ENCODE measurements at places on chromosomes 4 and X.
A peak's percentile ranks its signal among the peaks of the same experiment; 100 is the strongest.

DNA sequence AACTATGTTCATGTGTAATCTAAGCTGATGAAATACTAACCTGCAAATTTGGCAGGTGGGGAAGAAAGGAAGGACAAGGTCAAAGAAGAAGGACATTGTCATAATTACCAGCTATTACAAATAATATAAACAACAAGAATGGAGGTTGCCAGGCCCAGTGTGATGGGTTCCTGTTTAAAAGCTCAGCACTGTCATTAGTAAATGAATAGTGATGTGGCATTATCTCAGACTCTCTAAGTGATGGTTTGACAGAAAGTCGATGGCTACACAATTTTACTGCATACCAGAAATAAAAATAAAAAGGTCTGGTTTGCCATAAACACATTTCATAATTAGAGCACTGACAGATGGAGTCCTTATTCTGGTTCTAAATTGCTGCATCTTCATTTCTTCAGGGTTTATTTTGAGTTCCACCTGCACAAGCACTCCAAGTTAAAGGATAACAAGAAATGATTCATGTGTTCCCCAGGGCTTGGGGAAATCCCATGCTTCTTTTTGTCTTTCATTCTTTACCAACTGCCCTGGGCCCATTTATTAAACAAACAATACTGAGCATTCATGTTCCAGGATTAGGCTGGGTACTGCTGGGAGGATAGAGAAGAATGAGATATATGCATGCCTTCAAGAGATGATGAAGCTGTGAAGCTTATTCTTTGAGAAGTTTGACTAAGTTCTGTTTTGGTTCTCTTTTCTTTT lies 367.8 kb upstream of the RASGEF1B start:
- DNase-seq = no peak

GRCh38 chr4:169305173-169305572 lies 34.4 kb upstream of the SH3RF1 start:
- no peak for DNase-seq

DNA sequence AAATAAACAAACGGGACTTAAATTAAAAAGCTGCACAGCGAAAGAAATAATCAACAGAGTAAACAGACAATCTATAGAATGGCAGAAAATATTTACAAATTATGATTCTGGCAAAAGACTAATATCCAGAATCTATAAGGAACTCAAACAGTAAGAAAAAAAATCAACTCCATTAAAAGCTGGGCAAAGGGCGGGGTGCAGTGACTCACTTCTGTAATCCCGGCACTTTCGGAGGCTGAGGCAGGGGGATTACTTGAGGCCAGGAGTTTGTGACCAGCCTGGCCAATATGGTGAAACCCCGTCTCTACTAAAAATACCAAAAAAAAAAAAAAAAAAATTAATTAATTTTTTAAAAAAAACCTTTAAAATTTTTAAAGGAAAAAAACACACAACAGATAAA lies 109.0 kb downstream of the ATP11C start:
- DNase-seq = no peak

DNA sequence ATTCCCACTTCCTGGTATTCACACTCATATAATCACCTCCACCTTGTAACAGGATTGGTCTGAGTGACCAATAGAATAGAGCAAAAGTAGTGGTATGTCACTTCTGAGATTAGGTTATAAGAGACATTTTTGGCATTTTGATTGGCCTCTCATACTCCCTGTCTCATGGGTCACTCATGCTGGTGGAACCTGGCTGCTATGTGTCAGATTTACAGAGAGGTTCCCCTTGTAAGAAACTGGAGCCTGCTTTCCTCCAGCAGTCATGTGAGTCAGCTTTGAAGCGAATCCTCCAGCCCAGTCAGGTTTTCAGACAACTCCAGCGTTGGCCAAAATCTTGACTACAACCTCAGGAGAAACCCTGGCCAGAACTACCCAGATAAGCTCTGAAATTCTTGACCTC lies 2.6 kb upstream of the OTUD4 start:
- DNase-seq = no peak

- no peak for DNase-seq
These were observed 532.9 kb upstream of the FTHL17 start for GRCh38 chrX:31604629-31605221.

DNA sequence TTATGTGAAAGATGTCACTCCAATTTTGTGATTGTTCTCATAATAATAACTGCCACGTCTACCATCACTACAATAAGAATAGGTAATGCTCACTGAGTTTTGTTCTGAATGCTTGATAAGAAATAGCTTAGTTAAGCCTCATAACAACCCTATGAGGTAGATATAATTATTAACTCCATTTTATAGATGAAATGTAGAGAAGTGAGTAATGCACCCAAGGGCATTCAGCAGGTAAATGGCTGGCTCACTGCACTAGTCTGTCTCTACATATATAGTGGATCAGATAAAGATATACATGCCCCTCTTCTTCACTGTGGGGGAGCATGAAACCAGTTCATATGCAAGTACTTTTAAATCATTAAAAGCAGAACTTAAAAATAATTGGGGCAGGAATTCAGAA lies 65.8 kb upstream of the SLC4A4 start:
- DNase-seq = no peak

GRCh38 chr4:31727030-31727429 lies 1006.9 kb downstream of the PCDH7 start:
- no peak for DNase-seq

DNA sequence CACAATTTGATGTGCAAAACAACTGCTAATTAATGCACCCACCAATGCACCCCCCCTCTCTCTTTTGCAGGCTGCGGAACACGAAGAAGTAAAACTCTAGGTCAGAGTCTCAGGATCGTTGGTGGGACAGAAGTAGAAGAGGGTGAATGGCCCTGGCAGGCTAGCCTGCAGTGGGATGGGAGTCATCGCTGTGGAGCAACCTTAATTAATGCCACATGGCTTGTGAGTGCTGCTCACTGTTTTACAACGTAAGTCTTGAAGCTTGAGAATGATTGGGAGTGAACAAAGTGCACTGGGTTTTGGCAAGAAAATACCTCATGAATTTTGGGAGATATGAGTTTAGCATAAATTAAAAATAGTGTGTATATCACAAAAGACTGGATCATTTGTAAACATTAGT lies 28.9 kb downstream of the TMPRSS11E start:
- DNase-seq = no peak

- DNase-seq = no peak
These were observed 7.1 kb upstream of the TMEM35A start for GRCh38 chrX:101071582-101071981.

GRCh38 chr4:186151499-186151898 lies 39.9 kb upstream of the CYP4V2 start:
- no peak for DNase-seq

DNA sequence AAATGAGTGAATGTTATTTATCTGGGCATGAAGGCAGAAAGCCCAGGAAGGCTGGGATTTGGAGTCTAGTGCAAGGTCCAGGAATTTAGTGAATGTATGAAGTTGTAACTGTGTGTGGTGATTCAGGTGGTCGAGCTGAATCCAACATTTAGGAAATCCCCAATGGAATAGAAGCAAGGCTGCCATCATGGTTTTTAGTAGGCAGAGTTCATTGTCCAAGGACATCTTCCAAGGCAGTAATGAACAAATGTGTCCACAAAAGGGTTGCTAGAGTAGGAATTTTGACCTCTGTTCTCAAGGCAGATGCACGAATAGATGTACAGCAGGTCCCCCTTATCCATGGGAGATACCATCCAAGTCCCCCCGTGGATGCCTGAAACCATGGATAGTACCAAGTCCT lies 42.9 kb upstream of the ACSL1 start:
- DNase-seq = no peak

DNA sequence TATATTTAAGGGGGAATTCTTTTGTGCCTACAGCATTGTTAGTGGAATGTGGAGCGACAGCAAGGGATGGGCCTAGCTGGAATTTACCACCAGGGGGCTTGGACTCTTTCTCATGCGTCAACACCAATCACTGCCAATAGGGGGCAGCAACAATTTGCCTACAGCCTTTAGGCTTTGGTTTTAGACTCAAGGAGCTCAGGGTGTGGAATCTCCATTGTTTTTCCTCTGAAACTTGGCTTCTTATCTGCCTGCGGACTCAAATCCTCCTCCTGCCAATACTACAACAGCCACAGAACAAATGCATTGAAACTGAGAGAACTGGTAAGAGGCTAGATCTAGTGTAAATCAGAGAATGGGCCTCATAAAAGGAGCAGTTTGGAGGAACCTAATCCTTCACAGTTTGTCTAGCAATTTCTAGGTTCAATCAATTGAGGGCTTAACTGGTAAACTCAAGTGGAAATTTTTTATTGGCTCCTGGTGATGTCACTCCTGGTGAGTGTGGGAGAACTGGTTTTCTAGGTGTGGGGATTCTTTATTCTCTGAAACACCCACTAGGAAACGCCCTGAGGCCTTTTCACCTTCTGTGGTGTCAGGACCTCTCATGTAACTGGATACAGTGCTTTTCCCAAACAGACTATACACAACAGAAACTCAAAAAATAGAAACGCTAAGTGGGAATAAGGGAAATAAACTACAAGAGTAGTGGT lies 27.9 kb upstream of the TMSB4X start:
- peak; percentile 58 for DNase-seq

GRCh38 chr4:80035336-80035735 lies 37.7 kb downstream of the ANTXR2 start:
- no peak for DNase-seq

DNA sequence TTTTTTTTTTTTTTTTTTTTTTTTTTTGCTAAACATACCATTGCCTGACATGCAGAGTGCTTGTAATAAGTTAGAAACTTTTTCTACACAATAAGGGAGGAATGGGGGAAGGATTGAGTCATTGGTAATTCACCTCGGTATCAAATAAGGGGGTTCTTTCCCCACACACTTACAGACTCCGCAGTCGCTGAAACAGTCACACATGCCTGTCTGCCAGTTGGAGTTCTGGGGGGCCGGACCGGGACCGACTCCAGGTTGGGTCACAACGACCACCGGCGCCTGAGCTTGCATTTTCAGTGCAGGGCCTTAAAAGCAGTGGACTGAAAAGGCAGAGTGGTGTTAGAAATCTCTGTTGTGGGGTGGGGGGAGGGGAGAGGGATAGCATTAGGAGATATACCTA lies 6.9 kb downstream of the PLAC8 start:
- no peak for DNase-seq

DNA sequence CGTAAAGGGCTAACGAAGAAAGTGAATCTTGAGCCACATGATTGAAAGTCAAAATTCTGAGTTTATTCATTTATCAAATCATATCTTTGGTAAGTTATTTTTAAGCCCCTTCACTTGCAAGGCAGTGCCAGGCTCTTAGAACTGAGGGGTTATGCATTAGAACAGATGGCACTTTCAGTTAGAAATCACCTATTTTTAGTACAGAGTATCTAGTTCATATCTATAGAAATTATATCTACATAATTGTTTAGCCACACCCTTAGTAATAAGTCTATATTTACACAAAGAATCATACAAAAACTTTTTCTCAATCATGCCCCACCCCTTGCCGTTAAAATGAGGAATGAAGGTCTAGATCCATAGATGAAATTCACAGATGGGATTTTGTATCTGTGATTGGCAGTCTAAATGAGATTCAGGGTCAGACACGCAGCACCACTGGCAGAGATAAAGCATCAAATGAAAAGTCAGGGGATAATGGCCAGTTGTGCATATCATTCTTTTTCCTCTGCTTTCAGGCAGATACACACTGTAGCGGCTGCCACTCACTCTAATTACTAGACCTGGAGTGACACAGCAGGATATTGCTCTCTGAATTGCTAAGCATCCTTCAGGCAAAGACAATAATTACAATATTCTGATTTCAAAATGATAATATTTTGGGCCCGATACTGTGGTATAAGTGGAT lies 440.5 kb downstream of the MAPK10 start:
- DNase-seq = no peak

DNA sequence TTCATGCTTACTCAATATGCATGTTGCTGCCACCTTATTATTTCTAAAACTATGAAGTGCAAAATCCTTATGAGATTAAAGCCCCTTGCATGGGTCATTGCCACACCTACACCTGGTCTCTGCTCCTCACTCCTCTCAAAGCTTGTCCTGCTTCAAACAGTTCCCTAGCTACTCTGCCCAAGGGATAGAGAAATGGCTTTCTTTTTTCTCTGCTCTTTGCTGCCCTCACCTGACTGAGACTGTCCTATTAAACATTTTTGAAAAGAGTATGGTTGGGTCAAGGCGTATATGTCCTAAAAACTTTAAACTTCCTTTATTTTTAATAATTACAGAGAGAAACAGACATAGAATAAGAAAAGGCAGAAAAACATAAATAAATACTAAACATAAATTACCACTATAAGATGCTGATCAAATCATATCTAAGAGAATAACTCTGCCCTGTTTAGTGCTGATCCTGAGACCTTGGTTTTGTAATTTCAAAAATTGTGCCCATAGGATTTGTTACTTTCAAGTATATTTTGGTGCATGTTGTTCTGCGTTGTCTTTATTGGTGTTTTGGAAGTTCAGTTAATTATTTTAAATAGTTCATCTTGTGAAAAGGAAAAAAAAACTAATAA lies 704.9 kb upstream of the PABPC4L start:
- no peak for DNase-seq

DNA sequence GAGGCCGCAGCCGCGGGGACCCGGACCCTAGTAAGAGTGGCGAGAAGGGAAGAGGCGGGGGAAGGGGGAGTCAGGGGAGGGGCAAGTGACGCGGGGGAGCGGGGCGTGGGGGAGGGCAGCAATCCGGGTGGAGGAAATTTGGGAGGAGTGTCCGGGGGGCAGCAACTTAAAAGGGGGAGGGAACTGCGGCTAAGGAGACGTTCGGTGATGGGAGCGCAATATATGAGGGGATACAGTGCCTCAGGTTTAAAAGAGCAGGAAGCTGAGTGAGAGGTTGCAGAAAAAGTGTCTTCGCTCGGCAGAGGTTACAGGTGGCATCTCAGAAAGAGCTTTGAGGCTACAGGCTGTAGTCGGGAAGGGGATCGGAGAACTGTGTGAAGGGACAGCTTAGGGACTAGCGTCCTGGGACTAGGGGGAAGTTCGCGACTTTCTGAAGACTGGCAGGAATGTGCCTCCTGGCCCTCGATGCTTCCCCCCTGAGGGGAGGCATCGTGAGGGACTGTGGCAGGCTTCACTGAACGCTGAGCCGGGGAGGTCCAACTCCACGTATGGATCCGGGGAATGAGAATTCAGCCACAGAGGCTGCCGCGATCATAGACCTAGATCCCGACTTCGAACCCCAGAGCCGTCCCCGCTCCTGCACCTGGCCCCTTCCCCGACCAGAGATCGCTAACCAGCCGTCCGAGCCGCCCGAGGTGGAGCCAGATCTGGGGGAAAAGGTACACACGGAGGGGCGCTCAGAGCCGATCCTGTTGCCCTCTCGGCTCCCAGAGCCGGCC lies 519 bp downstream of the FOXO4 start:
- DNase-seq = no peak

DNA sequence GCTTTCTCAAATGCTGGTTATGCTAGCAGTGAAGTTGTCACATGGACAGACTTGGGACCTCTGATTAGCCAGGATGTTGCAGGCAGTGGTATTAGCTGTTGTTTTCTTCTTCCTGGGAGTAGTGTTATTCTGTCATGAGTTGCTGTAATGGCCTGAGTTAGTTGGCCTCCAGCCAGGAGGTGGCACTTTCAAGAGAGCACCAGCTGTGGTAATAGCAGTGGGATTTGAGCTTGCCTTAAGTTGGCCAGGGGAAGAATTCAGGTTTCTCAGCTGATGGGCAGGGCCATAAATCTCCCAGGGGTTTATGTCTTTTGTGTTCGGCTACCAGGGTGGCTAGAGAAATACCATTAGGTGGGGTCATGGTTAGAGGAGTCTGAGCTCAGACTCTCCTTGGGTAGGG lies 132.6 kb downstream of the GLUD2 start:
- no peak for DNase-seq

Data from stimulated activated CD4-positive, alpha-beta T cell treated with anti-CD3 and anti-CD28 coated beads, Interleukin-2, amount 100 ng/mL, for 4 hours (primary cell).